ENCODE measurements at places on chromosomes 5 and 9.

- no peak for DNase-seq
Observed at GRCh38 chr5:73032635-73033034, 76.8 kb downstream of the FCHO2 start.

DNA sequence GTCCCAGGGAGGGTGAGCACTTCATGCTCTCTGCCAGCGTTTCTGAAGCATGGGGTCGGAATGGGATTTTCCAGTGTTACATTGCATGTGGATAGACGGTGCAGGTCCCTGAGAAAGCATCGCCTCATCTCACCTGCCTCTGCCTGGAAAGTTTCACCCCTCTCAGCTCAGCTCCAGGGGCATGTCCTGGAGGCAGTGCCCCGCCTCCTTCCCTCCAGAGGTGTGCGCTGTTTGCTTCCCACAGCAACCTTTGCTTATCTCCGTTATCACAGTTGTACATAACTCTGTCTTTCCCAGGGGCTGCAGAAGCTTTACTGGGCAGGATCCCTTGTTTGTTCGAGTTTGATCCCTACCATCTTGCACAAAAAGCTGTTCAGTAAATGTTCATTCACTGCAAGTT, 10.7 kb upstream of the CREBRF start:
- DNase-seq = no peak

- no peak for DNase-seq
Observed at GRCh38 chr9:94944626-94945025, 218.1 kb downstream of the AOPEP start.

- DNase-seq = no peak
Observed at GRCh38 chr9:4657426-4658159, 4.5 kb upstream of the PLPP6 start.

DNA sequence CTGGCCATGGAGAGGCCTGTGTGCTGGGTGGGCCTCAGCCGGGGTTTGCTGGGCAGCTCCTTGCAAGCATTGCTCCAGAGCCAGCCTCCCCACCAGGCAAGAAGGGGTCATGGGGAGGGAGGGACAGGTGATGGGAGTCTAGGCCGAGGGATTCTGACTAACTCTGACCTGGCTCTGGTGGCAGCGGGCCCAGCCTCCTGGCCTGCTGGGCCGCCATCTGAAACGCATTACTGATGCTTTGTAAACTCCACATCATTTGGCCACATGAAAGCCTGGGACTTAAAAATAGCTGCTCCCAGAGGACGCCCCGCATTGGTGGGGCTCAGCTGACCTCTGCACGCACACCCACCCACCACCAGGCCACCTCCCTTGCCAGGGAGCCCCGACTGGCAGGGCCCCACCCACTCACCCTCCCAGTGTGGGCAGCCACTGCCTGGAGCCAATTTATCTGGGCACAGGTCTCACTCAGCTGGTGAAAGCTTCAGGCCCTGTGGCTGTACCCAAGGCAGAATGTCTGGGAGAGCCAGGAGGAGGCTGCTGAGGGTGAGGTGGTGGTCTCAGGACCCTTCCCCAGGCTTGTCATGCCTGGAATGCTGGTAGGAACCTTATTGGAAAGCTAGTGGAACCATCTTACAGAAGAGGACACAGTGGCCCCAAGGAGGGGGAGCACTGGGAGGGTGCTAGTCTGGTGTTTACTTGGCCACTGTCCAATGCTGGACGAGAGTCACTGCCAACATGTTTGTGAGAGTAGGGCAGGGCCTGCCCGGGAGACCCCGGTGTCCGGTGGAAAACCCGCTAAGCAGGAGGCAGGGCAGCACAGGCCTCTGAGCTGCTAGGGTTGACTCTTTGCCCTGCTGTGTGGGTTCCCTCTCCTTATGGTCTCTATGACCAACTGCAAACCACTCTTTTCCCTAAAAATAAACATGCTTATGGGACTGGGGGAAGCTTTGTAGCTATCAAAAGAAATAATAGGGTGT, 10.8 kb downstream of the TCF7 start:
- DNase-seq = peak; percentile 50

GRCh38 chr9:23850690-23851629, 24.9 kb upstream of the ELAVL2 start:
- peak; percentile 20 for DNase-seq

DNA sequence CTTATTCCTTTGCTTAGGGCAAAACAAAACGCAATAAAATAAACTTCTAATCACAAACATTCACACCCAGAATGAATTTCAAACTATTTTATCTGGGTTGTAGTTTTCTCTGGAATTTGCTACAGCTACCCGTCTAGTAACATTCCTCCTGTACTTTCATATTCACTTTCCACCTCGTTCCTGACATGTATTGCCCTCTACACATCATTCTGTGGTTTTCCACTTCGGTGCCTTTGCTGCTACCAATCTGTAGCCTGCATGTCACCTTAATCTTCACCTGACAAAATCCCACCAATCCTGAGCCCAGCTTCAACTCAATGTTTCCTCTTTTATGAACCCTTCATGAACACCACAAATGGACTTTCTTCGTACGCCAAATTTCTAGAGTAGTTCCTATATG, 694.1 kb upstream of the C9orf72 start:
- DNase-seq = no peak

DNA sequence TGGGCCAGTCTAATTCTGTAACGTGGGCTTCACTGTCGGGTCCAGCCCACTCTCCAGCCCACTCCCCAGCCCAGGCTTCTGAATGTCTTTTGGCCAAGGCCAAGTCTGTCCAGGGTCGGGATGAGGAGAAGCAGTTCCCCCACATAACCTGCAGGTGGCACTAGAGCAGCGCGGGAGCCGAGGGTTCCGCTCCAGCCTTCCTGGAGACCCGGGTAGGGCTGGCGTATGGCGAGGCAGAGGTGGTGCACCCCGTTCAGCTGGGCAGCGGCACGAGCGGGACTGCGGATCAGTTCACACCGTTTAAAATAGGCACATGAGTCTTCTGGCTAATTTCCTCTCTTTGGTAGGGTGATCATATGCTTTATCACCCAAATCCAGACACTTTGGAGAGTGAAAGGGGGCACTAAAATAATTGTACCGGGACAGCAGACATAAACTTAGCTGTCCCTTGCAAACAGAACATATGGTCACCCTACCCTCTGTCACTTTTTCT, 185.9 kb downstream of the MSX2 start:
- peak; percentile 66 for DNase-seq

DNA sequence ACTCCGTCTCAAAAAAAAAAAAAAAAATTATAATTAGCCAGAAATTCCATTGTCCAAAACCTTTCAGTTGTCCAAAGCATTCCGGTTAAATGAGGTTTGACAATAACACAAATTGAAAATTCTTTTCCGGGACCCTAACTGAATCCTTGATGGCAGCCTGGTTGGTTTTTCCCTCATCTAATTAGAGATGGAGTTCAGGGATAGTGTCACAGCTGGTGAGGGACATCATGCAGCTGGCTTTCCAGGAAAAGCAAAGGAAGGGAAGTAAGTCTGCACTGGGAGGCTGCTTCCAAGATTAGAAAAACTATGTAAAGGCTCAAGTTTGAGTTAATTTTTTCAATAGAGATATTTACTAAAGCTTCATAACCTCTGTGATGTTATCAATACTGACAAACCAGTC, 195.4 kb downstream of the ADAMTS12 start:
- no peak for DNase-seq

DNA sequence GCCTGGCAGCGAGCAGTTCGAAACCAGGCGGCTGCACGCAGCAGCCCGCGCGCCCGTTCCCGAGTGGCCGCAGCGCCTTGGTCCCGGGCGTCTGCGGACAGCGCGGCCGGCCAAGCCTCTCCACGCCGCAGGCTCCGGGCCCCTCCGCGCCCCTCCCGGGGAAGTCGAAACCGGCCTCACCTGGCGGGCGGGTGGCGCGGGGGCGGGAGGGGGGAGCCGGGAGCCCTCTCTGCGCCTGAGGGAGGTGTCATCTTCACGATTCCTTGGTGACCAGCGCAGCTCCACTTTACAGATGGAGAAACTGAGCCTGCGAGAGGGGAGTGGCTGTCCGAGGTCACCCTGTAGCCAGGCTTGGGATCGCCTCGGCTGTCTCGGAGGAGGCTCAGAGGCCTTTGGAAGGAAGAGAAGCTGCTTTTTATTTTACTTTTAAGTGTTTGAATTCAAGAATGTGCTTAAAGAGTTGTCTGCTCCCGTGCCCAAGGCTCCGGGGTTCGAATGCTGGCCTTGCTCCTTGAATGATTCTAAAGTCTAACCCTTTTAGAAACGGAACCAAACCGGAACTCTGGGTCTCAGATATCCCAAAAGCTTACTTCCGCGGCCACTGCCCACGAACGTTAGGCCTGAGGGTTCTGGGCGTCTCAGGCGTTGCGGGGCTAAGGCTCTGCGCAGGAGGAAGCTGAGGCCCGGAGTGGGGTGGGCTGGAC, 662 bp downstream of the SUSD3 start:
- no peak for DNase-seq

DNA sequence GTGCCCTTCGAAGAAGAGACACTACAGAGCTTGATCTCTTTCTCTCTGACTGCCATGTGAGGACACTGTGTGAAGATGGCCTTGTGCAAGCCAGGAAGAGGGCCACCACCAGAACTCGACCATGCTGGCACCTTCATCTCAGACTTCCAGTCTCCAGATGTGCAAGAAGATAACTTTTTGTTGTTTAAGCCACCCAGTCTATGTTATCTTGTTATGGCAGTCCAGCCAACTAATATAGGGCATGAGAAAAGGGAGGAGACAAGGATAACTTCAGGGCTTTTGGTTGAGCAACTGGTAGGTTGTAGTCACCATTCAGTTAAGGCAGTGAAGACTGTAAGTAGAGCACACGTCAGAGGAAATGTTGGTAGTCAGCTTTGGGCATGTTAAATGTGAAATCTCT, 515.5 kb downstream of the CSNK1G3 start:
- no peak for DNase-seq

GRCh38 chr9:79208791-79209396, 362.9 kb upstream of the TLE4 start:
- no peak for DNase-seq

DNA sequence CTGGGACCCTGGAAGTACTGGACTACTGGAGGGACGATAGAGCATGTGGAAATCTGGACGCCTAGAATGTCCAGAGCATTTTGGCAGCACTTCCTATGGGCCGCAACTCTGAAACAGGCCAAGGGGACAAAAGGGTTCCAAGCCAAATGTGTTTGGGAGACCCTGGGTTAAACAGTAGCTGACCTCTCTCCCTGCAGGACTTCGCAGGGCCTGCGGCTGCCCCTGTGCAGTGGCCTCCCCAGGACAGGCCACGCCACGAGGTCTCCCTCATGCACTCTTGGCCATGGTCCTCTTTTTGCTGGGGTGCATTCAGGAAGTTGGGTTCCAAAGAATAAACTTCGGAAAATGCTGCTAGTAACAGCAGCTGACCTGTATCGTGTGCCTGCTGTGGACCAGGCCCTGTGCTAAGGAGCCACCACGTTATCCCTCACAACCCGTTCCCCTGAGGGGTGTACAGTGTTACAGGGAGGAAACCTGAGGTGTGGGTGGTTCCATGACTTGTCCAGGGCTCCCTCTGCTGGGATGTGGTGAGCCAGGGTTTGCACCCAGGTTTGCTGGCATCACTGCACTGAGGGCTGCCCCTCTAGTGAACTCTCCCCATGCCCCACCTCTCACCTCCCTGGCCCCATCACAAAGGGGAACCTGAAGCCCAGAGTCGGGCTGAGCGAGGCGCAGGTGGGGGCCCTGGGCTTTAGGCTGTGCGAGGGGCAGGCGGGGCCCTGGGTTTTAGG, 79.4 kb downstream of the AMBP start:
- DNase-seq = no peak

DNA sequence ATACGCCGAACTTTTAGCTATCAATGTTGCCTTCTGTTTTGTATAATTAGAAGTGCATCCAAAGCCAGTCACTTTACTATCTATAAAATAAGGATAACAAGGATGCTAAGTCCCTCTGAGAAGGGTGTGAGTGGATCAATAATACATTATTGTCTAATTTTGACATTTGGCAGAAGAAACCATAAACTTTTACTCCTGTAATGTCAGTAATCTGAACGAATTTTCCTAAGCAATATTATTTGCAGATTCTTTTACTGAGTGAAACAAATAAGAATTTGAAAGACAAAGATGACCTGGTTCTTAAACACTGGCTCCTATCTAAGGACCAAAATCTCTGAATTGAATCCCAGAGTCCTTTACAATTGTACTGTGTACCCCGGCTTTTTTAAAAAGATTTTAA, 126.6 kb upstream of the TMEM161B start:
- DNase-seq = no peak

GRCh38 chr5:140383300-140383699, 18.3 kb upstream of the ANKHD1 start:
- no peak for DNase-seq

GRCh38 chr9:127004946-127005769, 90.6 kb downstream of the RALGPS1 start:
- no peak for DNase-seq

DNA sequence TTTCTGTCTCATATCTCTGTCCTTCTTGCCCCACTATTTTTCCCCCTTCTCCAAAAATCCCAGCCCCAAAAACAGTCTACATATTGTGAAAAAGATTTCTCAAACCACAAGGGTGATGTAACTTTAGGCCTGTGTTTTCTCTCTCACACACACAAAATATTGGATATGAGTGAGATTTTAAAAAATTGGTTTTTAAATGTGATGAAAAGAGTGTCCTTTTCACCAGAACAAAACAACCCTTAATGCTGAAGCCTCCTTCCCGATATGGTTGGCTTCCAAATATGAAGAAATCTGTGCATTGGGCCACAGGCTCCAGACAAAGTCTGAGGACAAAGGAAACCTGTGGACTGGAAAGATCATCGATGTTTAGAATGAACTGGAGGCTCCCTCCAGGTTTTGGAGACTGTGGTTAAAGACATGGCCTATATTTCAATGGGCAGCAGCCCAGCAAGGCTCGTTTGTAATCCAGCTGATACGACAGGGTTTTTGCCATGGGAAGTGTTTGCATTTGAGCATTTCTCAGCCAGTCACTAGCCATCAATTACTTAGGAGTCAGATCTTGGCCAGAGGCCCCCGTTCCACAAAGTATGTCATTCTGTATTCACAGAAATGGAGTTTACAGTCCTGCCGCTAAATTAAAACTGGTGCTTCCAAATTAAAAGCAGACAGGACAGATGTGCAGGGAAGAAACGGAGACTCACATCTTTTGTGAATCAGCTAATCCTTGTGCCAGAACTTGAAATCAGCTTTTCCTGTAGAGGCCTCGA, 546.3 kb downstream of the EBF1 start:
- peak; percentile 32 for DNase-seq

DNA sequence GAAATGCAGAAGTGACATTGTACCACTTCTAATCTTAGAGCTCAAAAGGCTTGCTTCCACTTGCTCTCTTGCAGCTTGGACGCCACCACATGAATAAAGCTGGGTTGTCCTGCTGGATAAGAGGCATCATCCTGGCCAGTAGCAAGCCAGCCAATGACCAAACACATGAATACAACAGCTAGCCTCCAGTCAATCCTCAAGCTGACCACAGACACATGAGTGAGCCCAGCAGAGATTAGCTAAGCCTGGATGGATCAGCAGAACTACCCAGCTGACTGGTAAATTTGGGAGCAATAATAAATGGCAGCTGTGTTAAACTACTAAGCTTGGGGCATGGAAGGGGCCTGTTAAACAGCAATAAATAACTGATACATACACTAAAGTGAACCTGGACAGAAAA, 121.1 kb upstream of the SLC12A2 start:
- DNase-seq = no peak

- no peak for DNase-seq
Observed at GRCh38 chr5:150740992-150741391, 17.8 kb downstream of the DCTN4 start.
